Mesothelial cell of epicardium (in vitro differentiated cells): ENCODE measurements at places on chromosomes 3 and 15.

GRCh38 chr3:177705976-177706823, 508.9 kb upstream of the TBL1XR1 start:
- no peaks in the 10 kb centered on the region for H3K27me3 ChIP-seq
- H3K4me3 ChIP-seq: no peak overlapping the region

DNA sequence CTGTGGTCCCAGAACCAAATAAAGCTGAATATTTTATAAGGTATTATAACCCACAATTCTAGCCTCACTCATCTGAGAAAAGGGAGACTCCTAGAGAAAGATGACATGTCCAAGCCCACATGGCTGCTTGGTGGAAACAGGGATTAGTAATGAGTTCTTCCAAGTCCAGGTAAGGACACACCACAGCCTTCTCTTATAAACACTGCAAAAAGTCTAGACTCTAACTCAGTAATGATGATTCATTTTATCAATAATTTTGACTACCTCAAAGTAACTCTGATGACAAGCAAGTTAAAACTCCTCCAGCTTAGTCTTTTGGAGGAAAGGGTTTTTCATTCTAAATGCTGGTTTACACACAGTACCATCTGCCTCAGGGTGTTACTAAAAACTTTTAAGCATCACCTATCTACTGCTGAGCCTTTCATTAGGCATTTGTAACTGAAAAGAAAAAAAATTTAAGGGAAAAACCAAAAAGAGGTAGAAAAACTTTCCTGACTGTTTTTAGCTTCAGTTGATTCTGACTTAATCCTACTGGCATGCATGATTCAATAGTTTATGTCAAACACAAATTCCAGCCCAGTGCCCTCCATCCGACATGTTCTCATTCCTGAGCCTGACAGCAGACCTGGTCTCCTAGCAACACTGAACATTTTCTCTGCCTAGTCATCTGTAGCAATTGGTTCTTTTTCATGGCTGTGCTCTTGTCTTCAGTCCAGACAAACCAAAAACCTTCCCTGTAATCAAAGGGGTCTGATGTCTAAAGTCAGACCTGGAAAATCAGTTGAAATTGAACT, 43.9 kb downstream of the P3H2 start:
- no peak overlapping the region for H3K4me3 ChIP-seq
- H3K36me3 ChIP-seq: no peaks in the 10 kb centered on the region
- H3K27ac ChIP-seq: peak overlapping the region; percentile 88
- no peaks in the 10 kb centered on the region for H3K27me3 ChIP-seq

GRCh38 chr3:79160421-79160820, 607.4 kb downstream of the ROBO1 start:
- no peaks in the 10 kb centered on the region for H3K4me1 ChIP-seq
- DNase-seq: no peak
- no peak overlapping the region for H3K27ac ChIP-seq
- no peak overlapping the region for H3K4me3 ChIP-seq
- H3K36me3 ChIP-seq: no peaks in the 10 kb centered on the region

- H3K27ac ChIP-seq: no peak overlapping the region
- no peak for DNase-seq
- no peaks in the 10 kb centered on the region for H3K36me3 ChIP-seq
- H3K27me3 ChIP-seq: no peaks in the 10 kb centered on the region
- peaks cover 9% of the 10 kb centered on the region for H3K4me1 ChIP-seq
Observed at GRCh38 chr3:188950832-188951489, 220.8 kb upstream of the TPRG1 start.

DNA sequence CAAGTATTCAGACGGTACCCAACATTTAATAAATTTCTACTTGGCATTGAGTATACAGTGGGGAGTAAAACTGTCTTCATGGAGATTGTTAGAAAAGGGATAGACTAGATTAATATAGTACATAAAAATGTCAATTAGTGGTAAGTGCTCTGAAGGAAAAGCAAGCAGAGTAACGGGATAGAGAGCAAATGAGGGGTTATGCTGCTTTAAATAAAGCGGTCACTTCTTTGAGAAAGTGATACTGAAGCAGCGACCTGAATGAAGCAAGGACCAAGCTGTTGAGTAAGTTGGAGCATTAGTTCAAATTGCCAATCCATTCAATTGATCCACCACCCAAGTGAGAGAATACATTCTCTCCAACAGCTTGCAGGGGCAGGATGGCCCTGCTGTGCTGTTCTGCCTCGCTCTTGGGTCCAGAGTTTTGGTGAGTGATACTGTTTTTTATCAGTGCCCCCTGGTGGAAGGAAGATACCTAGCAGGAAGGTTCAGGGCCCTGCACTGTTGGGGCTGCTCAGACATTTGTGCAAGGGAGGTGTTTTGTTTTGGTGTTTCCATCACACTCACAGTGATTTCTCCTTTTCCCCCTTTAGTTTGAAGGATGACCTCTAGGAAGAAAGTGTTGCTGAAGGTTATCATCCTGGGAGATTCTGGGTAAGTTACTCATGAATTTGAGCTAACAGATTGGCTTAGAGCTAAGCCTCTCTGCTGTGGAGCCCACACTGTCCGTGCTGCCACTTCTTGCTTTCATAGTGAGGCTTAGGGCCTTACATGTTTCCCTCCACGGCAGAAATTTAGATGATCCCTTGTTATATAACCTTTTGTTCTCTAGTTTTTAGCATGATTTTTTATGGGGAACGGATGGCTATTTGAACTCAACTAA, 69.0 kb downstream of the RAB7A start:
- peaks cover 24% of the 10 kb centered on the region for H3K36me3 ChIP-seq
- peaks cover 8% of the 10 kb centered on the region for H3K4me1 ChIP-seq
- H3K27ac ChIP-seq: peak overlapping the region; percentile 52
- peak; percentile 63 for DNase-seq
- no peak overlapping the region for H3K4me3 ChIP-seq

DNA sequence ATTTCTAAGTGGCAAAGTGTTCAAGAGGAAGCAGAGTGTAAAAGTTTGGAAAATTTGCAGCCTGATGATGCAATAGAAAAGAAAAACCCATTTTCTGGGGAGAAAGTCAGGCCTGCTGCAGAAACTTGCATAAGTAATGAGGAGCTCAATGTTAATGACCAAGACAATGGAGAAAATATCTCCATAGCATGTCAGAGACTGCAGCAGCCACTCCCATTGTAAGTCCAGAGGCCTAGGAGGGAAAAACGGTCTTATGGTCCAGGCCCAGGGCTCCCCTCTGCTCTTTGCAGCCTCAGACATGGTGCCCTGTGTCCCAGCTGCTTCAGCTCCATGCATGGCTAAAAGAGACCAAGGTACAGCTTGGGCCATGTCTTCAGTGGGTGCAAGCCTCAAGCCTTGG, 96.6 kb upstream of the GMNC start:
- H3K27ac ChIP-seq: no peak overlapping the region
- H3K27me3 ChIP-seq: no peaks in the 10 kb centered on the region
- no peak overlapping the region for H3K4me3 ChIP-seq
- DNase-seq: no peak

DNA sequence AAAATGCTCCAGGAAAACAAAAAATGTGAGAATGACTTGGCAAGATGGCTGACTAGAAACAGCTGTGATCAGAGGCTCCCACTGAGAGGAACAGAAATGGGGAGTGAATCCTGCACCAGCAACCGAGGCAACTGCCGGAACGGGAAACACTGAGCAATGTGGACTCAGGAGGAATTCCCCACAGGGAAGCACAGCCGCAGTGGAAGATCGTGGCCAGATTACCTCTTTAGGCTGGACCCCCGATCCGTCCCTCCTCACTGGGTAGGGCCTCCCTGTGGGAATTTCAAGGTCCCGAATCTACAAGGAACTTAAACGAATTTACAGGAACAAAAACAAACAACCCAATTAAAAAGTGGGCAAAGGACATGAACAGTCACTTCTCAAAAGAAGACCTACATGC, 385.2 kb upstream of the MCTP2 start:
- H3K4me1 ChIP-seq: no peaks in the 10 kb centered on the region
- H3K36me3 ChIP-seq: no peaks in the 10 kb centered on the region
- H3K27ac ChIP-seq: no peak overlapping the region
- H3K4me3 ChIP-seq: no peak overlapping the region
- H3K27me3 ChIP-seq: no peaks in the 10 kb centered on the region

GRCh38 chr15:40037721-40038120, 1.3 kb downstream of the SRP14 start:
- no peak for DNase-seq
- peak overlapping the region; percentile 100 for H3K27ac ChIP-seq
- H3K27me3 ChIP-seq: no peaks in the 10 kb centered on the region
- H3K36me3 ChIP-seq: peaks cover 20% of the 10 kb centered on the region
- peaks cover 28% of the 10 kb centered on the region for H3K4me1 ChIP-seq
